ENCODE measurements at places on chromosomes 2 and 18.

DNA sequence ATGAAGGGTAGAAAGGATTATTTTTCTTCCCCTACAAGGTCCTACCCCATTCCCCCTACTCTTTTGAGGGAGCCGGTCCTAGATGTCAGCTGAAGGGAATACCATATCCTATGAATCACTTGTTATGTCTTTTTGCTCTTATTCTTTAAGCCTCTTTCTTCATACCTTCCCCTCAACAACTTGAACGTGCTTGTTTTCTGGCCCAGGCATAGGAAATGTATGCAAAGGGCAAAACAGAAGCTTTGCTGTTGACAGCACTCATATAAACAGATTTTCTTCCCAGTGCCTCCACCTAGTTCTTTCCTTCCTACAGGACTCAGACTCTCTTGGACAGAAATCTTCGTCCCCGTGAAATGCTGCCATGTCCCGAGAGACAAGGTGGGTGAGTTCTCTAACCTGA is 64.6 kb downstream of the TMEM17 start:
- DNase-seq = no peak

DNA sequence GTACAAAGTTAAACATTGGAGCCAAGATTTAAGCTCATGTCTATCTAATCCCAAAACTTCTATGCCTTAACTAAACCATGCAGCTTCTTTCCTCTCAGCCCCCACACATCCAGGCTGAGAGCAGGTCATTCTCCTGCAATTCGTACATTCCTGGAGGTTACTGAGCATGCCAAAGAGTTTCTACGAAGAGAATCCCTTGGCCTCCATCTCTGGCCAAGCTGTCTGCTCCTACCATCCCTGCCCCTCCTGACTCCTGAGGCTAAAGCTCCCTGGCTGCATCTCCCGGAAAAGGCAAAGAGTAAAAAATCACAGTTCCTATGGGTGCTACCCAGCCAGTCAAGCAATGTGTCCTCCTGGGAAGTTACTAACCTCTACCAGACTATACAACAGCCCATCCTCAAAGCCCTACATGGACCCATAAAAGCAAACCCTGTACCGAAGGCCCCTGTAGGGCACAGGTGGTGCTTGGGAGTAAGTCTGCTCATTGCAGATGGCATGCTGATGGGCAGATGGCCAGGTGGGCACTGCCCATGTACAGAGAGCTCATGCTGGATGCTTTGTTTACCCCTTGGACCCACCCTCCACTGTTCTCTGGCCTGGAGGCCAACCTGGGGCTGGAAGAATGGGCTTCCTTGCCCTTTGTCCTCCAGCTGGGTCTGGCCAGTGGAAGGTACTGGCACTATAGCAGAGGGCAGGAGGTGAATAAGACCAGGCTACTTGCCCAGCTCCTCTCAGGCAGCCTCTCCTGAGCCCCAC is 99.5 kb downstream of the TTC32 start:
- no peak for DNase-seq

GRCh38 chr18:21341141-21341540 is 99.1 kb downstream of the GREB1L start:
- no peak for DNase-seq

- DNase-seq = no peak
Observed at GRCh38 chr2:49936965-49937364, 782.6 kb upstream of the FSHR start.

- DNase-seq = no peak
Observed at GRCh38 chr2:156329927-156330726, 2.4 kb downstream of the NR4A2 start.

DNA sequence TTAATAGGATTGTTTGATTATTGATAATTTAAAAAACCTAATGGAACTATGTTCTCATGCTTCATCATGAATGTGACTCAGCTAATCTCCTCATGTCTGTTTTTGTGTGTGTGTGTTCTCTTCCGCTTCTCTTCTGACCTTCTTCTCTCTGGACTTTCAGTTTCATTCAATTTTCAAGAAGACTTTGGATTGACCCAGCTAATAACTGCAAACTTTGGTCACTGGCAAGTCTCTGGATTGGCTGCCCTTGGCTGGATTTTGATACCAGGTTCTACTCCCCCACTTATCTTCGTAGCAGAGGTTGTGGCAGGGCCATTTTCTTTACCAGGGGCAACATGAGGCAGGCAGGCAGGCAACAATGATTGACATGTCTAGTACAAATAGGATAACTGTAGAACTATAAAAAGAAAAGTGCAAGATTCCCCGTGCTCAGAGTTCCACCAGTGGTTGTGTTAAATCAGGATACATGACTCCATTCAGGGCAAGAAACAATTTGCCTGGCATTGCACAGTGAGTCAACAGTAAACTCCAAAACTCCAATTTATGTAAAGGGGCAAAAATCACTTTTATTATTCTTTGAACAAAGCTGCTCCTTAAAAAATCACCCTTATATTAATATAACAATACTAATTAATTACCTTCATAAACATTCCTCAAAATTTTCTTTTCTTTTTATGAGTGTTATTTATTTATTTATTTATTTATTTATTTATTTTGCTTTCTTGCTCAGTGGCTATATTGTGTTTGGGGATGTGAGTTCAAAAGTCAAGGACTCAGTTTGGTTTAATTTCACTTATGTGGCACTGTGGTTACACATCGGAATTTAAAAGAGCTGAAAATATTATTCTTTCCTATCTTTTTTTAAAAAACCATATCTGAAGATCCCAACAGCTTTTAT is 167.6 kb downstream of the RND3 start:
- DNase-seq = no peak

- DNase-seq = no peak
Observed at GRCh38 chr18:48814490-48815178, 136.1 kb downstream of the SMAD7 start.

DNA sequence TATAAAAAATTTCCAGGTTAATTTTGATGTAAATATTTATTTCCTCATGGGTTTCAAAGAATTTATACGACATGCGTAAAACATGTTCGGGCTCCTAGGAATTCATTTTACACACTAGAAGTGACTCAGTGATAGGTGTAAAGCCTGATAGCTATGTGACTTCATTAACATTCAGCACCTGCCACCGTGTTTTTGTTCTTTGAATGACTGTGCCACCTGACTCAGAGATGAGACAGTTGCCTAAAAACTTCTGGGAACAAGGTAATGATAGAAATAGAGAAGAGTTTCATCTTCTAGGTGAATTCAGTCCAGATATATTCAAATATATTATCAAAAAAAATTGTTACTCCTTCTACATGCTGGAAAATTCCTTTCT is 10.0 kb downstream of the IL1R2 start:
- DNase-seq = no peak

DNA sequence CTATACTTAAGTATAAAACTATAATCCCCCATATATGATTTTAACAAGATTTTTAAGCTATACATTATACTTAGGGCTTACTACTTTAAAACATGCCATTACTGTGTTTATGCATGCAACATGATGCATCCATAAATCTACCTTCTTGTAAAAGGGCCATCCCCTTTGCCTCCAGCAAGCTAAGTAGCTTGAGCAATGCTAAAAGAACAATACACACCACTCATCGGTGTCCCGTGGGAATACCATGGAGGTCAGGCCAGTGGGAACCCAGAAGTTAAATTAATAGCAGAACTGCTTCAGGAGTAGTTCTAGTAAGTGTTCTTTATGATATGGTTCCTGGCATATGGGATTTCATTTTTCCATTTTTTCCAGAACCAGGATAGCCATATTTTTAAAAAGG is 37.8 kb downstream of the SH3RF3 start:
- no peak for DNase-seq

- DNase-seq = no peak
Observed at GRCh38 chr2:173296235-173296634, 58.4 kb upstream of the CDCA7 start.
